ENCODE measurements at places on chromosomes 6 and 20. TPM values are rescaled to one million over a fixed set of nuclear protein-coding genes. Genes with fewer than 3 reads are reported as not detected.

JPH2 gene
- polyA plus RNA-seq = 1.6 TPM

PCIF1 gene
- polyA plus RNA-seq = 46.1 TPM

IRF4 gene
- polyA plus RNA-seq = 0.26 TPM

PBOV1 gene
- polyA plus RNA-seq = 0.13 TPM

SLC12A5 gene
- 3.4 TPM for polyA plus RNA-seq

ALDH8A1 gene
- polyA plus RNA-seq = 28.0 TPM

WFDC5 gene
- not detected for polyA plus RNA-seq

PHF3 gene
- polyA plus RNA-seq = 55.3 TPM

MYBL2 gene
- 33.3 TPM for polyA plus RNA-seq

GNMT gene
- 1.5 TPM for polyA plus RNA-seq

SYNDIG1 gene
- 9.2 TPM for polyA plus RNA-seq

All from renal pelvis (tissue), 12 donors.